ENCODE measurements at places on chromosomes 1 and 21.
A peak's percentile ranks its signal among the peaks of the same experiment; 100 is the strongest.

DNA sequence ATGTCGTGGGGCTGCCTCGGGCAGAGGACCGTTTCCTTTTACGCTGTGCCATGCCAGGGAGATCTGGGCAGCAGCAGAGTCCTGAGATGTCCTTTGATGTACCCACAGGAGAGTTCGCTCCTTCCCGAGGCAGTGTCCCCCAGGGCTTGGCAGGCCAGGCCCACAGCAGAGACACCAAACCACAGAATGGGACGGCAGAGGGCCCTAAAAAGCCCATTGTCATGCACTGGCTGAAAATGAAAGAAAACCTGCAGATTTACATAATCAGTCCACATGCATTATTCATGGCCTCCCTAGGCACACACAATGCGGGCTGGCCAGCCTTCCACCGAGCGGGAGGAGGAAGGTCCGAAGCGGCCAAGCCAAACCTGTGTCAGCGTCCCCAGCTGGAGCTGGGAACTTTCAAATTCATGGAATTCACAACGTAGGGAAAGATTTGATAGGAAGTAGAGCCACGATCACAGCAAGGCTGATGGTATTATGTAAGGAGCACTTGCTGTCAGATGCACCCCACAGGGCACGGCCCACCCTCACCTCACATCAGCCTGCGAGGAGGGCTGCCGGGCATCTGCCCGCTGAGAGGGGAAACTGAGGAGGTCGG is 25.3 kb upstream of the EFHD2 start:
- DNase-seq: peak; percentile 87

DNA sequence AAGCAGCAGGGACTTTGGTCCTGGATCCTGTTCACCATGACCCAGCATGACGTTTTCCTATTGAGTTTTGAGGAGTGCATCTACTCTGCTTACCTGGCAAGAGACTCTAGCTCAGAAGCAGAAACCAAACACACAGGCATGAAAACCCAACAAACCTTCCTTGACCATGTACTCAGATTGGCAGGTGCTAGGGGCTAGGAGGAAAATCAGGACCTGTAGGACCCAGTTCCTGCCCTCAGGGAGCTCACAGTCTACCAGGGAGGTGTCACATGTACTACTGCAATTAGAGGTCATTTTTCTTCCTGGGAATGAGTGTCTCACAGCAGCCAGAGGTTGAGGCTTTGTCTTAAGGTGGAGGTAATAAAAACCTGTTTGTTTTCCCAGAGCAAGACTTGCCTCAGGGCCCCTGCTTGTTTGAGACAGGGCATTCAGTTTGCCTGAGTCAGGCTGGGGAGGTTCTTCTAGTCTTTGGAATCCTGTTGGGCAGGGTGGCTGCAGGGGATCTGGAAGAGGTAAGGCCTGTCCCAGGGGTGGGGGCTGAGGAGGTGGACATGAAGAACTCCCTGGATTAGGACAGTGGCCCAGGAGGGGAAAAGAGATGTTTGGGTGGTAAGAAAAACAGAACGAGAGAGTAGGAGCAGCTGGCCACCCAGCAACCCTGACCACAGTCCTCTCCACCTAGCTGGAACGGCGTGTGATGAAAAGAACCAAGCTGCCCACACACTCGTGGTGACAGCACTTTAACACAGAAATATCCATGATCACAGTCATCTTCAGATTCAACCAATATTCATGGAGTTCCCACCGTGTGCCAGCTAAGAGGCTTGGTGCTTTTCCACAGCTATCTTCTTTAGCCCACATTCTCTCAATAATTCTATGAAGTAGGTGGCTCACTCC is 30.8 kb downstream of the IER5 start:
- no peak for DNase-seq

DNA sequence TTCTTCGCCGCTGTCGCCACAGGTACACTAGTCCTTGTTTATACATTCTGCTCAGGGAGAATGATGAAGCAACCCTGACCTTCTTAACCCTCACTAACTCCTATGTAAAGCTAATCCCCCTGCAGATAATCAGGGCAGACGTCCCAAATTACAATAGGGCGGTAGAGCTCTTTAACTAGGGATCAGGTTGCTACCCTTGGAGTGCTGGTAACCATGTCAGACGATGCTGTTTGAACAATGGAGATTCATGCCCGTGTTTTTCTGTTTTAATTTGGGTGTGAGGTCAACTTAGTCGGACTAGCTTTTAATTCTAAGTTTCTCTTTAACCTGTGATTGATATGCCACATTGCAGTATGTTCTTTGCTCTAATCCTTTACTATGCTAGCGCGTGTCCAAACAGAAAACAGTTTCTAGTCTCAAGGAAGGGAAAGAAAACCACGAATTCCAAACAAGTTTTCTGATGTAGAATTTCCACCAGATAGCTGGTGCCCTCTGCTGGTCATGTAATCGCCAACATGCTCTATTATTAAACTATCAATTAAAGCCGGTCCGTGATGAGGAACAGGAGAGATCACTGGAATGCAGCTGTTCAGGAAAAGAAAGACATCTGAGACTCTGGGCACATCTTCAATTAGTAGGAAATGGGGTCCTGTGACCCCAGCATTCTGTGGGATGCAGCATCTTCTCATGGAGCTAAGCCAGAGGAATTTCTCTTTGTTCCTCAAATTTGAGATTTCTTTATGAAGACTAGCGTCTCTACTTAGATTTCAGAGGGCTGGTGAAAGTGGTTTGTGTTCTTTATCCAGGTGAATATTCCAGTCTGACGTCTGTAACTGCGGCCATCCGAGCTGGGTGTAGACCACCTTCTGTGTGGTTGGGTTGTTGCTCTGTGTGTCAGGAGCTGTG is 18.3 kb upstream of the VAMP3 start:
- DNase-seq: peak; percentile 84

GRCh38 chr1:221429264-221429663 is 312.6 kb downstream of the DUSP10 start:
- no peak for DNase-seq

DNA sequence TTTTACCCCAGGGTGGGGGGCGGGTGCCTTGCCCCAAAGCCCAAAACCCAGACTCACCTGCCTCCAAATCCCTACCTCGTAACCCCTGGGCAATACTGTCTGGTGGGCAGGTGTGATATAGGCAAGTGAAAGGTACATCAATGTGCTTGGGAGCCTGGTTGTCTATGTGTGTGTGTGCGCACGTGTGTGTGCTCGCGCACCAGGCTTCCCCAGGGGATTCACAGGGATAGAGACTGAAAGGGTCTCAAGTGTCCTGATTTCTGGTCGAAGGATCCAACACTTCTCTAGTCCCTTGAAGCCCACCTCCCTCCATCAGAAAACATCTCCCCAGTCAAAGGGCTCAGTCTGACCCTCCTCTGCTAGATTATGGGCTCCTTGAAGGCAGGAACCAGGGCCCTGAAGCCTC is 28.9 kb upstream of the EPB41 start:
- DNase-seq: no peak

DNA sequence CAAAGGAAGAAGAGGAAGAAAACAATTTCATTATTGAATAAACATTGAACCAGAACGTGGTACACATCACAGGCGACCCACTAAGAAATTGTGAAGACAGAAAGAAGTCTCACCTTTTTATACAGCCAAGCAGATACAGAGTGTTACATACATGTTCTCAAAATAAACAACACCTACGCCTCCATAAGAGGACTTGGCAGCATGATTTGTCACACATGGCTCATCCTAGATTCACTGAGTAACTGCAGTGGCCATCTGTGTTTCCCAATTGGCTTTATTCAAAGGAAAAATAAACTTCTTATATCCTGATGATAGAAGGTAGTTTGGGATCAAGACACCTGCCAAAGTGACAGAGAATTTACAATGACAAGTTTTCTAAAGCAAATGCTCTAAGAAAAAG is 7.6 kb upstream of the KRTAP19-8 start:
- DNase-seq: peak; percentile 59

GRCh38 chr1:1191734-1192133 is 14.7 kb downstream of the TNFRSF18 start:
- DNase-seq: no peak

- DNase-seq: no peak
Observed at GRCh38 chr1:6034750-6035096, 11.0 kb upstream of the KCNAB2 start.

- no peak for DNase-seq
Observed at GRCh38 chr1:217617126-217617525, 13.8 kb downstream of the GPATCH2 start.

GRCh38 chr1:94339206-94339927 is 78.8 kb upstream of the ABCD3 start:
- peak; percentile 24 for DNase-seq

All from Ammon's horn (tissue), 1 donor.